ENCODE measurements at places on chromosomes 11 and 22.

- no peak overlapping the region for H3K27ac ChIP-seq
- peaks cover 4% of the 10 kb centered on the region for H3K27me3 ChIP-seq
- DNase-seq: no peak
These were observed 521.0 kb downstream of the ETS1 start for GRCh38 chr11:128066399-128066798.

- H3K4me1 ChIP-seq: peaks cover 25% of the 10 kb centered on the region
- DNase-seq: no peak
- H3K27me3 ChIP-seq: no peaks in the 10 kb centered on the region
- H3K4me3 ChIP-seq: peak overlapping the region; percentile 77
- H3K36me3 ChIP-seq: no peaks in the 10 kb centered on the region
These were observed 696 bp upstream of the MICAL2 start for GRCh38 chr11:12109591-12110196.

GRCh38 chr11:120807414-120808150, 216.3 kb upstream of the TBCEL start:
- DNase-seq: no peak
- H3K4me1 ChIP-seq: no peaks in the 10 kb centered on the region
- H3K36me3 ChIP-seq: no peaks in the 10 kb centered on the region

DNA sequence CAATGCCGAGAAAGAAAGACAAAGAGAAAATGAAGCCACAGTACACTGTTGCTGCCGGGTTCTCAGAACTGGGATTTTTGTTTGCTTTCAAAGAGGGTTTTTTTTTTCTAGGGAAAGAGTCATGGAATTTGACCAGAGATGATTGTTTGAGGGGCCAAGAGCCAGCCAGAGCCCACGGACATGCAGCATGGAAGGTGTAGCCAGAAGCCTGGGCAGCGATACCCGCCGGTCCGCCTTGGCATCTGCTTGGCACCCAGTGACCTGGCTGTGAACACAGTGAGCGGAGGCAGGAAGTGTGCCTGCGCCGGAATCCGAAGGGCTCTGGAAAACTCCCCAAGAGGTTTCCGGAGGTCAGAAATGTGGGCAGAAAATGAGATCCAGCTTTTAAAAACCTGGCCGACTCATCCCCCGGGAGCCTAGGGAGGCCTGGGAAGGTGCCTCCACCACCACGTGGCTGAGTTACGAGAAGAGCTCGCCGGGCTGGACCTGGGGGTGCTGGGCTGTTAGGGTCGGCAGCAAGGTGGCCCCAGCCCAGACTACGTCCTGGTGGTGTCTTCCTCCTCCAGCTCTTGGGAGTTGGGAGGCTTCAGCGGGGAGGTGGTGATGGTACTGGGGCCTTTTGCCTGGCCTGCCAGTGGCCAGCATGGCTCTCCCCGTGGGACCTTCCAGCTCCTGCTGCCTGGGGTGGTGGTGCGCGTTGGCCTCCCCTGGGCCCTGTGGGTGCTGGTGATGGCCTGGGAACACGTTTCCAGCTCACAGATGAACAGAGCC, 61.6 kb upstream of the PPARA start:
- peaks cover 99% of the 10 kb centered on the region for H3K4me1 ChIP-seq
- H3K27me3 ChIP-seq: no peaks in the 10 kb centered on the region
- H3K36me3 ChIP-seq: peaks cover 62% of the 10 kb centered on the region
- peak; percentile 73 for DNase-seq
- H3K4me3 ChIP-seq: peak overlapping the region; percentile 30

DNA sequence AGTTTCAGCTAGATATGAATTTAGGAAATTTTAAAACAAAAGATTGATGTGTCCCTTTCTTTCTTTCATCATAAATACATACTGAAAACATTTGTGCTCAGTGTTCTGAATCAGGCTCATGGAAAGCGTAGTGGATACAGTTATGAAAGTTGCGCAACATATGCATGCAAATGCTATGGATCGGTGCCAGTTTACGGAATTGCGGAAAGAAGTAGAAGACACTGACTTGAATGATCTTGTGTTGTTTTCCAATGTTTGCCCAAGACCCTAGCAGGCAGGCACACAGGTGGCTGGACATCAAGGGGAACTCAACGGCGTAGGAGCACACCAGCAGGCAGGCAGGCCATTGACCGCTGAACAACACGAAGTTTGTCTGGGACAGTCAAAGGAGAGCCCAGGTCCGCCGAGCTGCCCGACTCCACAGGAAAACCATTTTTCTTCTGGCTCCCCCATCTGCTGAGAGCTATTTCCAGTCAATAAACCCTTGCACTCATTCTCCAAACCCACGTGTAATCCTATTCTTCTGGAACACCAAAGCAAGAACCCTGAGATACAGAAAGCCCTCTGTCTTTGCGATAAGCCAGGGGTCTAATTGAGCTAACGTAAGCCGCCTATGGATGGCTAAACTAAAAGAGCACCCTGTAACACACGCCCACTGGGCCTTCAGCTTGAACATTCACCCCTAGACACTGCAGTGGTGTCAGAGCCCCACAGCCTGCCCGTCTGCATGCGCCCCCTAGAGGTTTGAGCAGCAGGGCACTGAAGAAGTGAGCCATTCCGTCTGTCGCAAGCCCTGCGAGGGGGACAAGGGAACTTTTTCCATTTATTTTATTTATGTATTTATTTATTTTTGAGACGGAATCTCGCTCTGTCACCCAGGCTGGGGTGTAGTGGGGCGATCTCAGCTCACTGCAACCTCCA, 7.4 kb upstream of the BIRC3 start:
- H3K36me3 ChIP-seq: no peaks in the 10 kb centered on the region
- no peak overlapping the region for H3K4me3 ChIP-seq

DNA sequence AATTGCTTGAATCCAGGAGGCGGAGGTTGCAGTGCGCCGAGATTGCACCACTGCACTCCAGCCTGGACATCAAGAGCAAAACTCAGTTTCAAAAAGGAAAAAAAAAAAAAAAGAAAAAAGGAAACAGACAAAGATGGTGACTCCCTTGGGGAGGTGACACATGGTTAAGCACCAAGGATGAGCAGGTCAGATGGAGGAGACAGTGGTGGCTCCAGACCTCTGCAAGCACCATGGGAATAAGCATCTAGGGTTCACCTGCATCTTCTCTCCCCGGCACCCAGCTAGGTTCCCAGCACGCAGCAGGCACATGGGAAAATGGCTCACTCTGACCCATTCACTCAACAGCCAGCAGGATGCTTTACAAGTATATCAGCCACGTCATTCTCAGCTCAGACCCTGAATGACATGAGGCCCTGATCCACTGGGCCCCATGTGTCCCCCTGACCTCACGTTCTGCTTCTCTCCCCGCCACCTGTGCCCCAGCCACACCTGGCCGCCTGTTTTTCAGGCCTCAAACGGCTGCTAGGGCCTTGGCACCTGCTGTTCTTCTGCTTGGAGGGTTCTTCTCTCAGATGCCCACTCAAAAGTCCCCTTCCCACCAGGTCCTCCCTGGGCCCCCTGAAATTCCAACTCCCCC, 24.2 kb downstream of the A4GALT start:
- H3K4me3 ChIP-seq: no peak overlapping the region
- H3K27me3 ChIP-seq: no peaks in the 10 kb centered on the region
- DNase-seq: no peak
- H3K36me3 ChIP-seq: peaks cover 13% of the 10 kb centered on the region

Measured in upper lobe of right lung (tissue), 1 donor.